Fibroblast of lung (primary cell): ENCODE measurements at places on chromosomes 11 and 22.

DNA sequence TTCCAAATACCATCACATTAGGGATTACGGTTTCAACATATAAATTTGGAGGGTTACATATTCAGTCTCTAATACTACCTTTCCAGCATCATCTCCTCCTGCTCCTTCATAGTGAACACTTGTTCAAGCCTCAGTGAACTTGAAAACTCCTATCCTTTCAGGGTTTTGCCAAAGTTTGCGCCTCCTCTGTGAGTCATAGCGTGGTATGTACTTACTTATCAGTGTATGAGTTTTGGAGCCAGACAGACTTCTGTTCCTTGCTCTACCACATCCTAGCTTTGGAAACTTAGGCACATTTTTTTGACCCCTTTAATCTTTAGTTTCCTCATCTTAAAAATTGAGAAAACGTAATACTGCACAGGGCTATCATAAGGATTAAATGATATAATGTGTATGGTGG lies 160.1 kb upstream of the ZC3H12C start:
- H3K27ac ChIP-seq = no peak overlapping the region
- H3K27me3 ChIP-seq = no peaks in the 10 kb centered on the region
- no peaks in the 10 kb centered on the region for H3K4me1 ChIP-seq
- H3K4me3 ChIP-seq = no peak overlapping the region

GRCh38 chr11:96752221-96752620 lies 362.4 kb downstream of the JRKL start:
- no peaks in the 10 kb centered on the region for H3K27me3 ChIP-seq
- H3K4me1 ChIP-seq = peaks cover 8% of the 10 kb centered on the region
- no peaks in the 10 kb centered on the region for H3K36me3 ChIP-seq
- no peak overlapping the region for H3K27ac ChIP-seq

- peaks cover 4% of the 10 kb centered on the region for H3K4me1 ChIP-seq
- H3K27me3 ChIP-seq = no peaks in the 10 kb centered on the region
- peaks cover 4% of the 10 kb centered on the region for H3K36me3 ChIP-seq
- H3K4me3 ChIP-seq = peak overlapping the region; percentile 99
- no peak for DNase-seq
Observed at GRCh38 chr11:57668434-57668782, 494 bp downstream of the ZDHHC5 start.

DNA sequence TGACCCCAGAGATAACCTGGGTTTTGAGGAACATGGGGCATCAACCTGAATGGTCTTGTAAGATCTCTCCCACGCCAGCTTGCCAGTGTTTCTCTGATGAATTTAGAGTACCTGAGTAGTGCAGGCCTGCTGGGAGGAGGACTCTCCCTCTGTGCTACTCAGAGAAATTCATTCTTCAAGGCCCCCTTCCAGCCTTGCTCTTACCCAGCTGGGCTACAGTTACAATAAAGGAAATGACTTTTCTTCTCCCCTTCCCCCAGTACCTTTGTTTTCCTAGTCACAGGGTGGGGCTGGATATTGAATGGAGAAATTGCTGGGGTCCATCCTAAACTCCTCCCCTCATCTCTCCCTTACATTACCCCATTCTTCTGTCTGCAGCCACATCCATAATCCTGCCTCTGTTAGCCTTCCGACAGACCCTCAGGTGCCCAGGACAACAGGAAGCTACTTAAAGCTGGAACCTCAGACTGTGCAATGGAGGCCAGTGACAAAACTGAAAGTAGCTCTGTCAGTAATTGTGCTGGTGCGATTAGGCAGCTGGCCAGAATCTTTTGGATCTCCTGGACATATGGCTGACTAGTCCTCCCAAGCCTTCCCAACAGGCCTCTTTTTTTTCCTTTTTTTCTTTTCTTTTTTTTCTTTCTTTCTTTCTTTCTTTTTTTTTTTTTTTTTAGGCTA lies 17.4 kb downstream of the LIMK2 start:
- no peak overlapping the region for H3K27ac ChIP-seq
- no peaks in the 10 kb centered on the region for H3K27me3 ChIP-seq
- H3K4me3 ChIP-seq = no peak overlapping the region
- H3K4me1 ChIP-seq = peaks cover 7% of the 10 kb centered on the region
- DNase-seq = peak; percentile 65

GRCh38 chr22:37560608-37561211 lies 430 bp downstream of the CDC42EP1 start:
- H3K36me3 ChIP-seq = peaks cover under 1% of the 10 kb centered on the region
- peak overlapping the region; percentile 94 for H3K4me3 ChIP-seq
- no peaks in the 10 kb centered on the region for H3K27me3 ChIP-seq
- H3K4me1 ChIP-seq = peaks cover 27% of the 10 kb centered on the region
- DNase-seq = peak; percentile 75
- peak overlapping the region; percentile 88 for H3K27ac ChIP-seq
